ENCODE measurements at places on chromosomes 3 and 15.

- DNase-seq = no peak
These were observed 32.4 kb downstream of the ACAN start for GRCh38 chr15:88835646-88836045.

- no peak for DNase-seq
These were observed 35.3 kb downstream of the ANXA2 start for GRCh38 chr15:60362321-60363086.

GRCh38 chr3:83934192-83935021 is 1024.4 kb upstream of the CADM2 start:
- no peak for DNase-seq

DNA sequence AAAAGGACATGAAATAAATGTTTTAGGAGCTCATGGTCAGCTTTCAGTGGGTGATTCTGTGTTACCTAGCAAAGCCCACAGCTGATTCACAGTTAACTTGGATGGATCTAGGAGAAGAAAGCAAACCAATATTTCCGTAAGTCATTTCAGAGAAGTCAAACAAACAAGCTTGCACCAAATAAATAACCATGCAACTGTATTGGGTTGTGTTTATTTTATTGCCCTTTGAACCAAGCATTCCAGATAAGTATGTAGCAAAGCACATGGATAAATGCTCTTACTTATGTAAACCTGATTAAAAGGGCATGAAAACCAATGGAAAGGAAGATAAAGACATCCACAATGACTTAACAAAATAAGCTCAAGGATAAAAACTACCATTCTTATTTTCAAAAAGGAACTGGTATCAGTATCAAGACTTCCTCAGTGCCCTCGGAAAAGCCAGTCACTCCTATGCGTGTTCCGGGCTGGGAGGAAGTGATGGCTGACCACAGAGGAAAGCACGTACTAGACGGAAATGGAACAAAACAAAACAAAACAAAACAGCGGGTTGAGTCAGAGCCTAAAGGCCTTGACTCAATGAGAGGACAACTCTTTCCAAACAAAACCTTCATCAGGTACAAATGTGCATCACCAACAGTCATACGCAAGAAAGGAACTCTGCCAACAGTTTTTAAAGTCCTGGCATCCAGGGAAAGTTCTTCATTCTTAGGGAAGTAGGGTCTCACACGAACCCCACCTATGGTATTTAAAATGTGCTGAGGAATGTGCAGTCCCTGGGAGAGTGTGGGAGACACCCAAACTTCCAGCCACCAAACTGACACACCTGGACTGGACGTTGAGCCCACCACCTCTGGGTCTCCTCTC is 103.3 kb downstream of the SNRK start:
- no peak for DNase-seq
